Pancreas (tissue), 10 donors: ENCODE measurements at places on chromosomes 11 and 22. TPM values are rescaled to one million over a fixed set of nuclear protein-coding genes. Genes with fewer than 3 reads are reported as not detected.
A peak's percentile ranks its signal among the peaks of the same experiment; 100 is the strongest.

- H3K27ac ChIP-seq: no peak overlapping the region
- peaks cover 35% of the 10 kb centered on the region for H3K4me1 ChIP-seq
- no peaks in the 10 kb centered on the region for H3K27me3 ChIP-seq
- no peak overlapping the region for H3K4me3 ChIP-seq
- peak; percentile 12 for DNase-seq
These were observed 20.9 kb downstream of the TSKU start for GRCh38 chr11:76803811-76804600.

Gene BRSK2
- 77.6 TPM for total RNA-seq

DNA sequence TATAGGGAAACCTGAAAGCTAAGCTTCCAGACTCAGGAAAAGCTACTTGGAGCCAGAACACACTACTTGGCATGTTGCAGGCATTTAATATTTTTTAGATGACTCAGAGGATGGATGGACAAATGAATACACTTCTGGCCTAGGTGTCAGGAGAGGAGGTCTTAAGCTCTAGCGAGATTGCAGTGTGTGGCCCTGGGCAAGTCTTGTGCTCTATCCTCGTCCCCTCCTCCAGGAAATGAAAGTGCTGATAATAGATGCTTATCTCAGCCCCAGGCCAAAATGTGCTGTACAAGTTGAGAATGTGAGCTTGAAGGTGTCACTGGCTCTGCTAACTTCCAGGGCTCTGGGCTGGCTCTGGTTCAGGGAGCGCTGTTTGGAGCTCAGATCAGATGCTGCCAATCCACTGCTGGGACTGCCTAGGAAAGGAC, 136.3 kb downstream of the PKNOX2 start:
- H3K27me3 ChIP-seq: no peaks in the 10 kb centered on the region
- H3K4me3 ChIP-seq: no peak overlapping the region
- H3K36me3 ChIP-seq: no peaks in the 10 kb centered on the region
- DNase-seq: peak; percentile 29
- H3K27ac ChIP-seq: peak overlapping the region; percentile 20

DNA sequence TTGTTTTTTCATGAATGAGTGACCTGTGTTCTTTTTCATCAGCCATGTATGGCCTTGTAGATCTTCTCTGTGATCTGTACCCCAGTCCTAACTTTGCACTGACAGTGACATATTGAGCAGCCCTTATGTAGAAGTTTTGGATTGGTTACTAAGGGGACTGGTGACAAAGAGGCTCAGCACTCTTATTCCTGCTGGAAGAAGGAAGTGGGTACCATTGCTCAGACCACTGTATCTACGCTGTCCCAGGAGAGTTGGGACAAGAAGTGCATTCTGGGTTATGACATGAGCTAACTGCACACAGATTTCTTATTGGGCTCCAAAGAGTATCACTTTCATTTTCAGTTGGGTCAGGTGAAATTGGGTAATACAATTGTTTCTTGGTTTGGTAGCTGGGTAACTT, 107.8 kb upstream of the RASSF10 start:
- no peaks in the 10 kb centered on the region for H3K27me3 ChIP-seq
- H3K36me3 ChIP-seq: no peaks in the 10 kb centered on the region
- DNase-seq: no peak
- H3K4me3 ChIP-seq: no peak overlapping the region
- peaks cover 16% of the 10 kb centered on the region for H3K4me1 ChIP-seq
- no peak overlapping the region for H3K27ac ChIP-seq

- DNase-seq: no peak
- H3K36me3 ChIP-seq: no peaks in the 10 kb centered on the region
- no peak overlapping the region for H3K4me3 ChIP-seq
- H3K4me1 ChIP-seq: no peaks in the 10 kb centered on the region
- no peaks in the 10 kb centered on the region for H3K27me3 ChIP-seq
- H3K27ac ChIP-seq: no peak overlapping the region
These were observed 3.4 kb downstream of the DCHS1 start for GRCh38 chr11:6652182-6652581.
